NCI-H2107 (cell line): ENCODE measurements at places on chromosomes 2 and 18.

- DNase-seq: no peak
Observed at GRCh38 chr2:173956454-173956853, 8.7 kb downstream of the SP3 start.

- no peak for DNase-seq
Observed at GRCh38 chr2:229688141-229688540, 26.2 kb downstream of the DNER start.

DNA sequence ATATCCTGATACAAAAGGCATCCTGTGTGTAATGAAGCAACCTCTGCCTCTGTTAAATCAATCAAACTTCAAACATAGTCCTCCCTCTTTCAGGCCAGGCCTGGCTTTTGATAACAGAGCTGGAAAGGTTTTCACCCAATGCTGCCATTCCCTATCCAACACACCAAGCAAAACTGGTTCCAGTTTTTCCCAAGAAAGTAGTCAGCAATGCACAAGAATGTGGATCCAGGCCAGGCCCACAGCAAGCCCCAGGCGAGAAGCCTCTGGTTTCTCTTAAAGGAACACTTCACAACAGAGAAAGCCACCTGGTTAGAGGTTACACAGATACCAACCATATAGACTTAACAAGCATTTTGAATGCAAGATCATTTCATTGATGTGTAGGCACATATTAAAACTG is 49.2 kb upstream of the CCDC150 start:
- DNase-seq: no peak

- DNase-seq: no peak
Observed at GRCh38 chr2:69601179-69601612, 42.3 kb downstream of the AAK1 start.

GRCh38 chr18:39455285-39455684 is 1889.7 kb upstream of the CELF4 start:
- no peak for DNase-seq

- DNase-seq: no peak
Observed at GRCh38 chr2:72603481-72603880, 222.4 kb downstream of the EXOC6B start.

DNA sequence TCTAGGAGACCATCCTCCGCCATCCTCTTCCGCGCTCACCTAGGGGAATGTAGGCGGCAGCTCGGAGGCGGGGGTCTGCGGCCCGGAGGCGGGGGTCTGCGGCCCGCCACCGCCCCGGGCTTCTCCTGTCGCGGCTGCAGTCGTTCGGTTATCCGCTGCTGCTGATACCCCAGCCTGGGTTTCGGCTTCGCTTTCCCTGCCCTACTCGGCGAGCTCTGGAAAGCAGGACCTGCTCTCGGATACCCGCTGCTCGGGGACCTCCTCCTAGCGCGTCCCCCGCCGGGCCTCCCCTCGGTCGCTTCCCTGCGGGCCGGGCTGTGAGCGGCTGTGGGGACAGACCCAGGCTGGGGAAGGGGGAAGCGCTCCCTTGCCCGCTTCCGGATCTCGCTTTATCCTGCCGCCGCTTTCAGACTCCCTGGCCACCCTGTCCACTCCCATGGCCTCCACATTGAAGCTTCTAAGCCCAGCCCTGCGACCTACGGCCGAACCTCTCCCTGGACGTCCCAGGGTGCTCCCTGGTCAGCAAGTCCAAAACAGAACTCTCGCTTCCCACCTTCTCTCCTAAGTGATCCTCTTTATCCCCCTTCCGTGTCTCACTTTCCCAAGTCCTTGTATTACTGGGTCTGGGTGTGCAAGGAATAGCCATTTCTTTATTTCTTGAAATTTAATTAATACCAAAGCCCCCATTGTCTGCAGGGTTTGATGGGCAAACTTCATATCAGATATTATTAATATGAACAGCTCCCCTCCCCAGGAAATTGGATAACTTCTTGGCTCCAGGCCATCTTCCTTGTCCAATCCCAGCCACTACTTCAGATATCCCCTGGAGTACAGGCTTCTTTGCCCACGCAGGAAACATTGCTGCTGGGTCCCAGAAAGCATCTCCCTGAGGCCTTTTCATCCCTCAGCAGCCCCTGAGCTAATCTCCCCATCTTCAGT is 769 bp downstream of the FKBP1B start:
- DNase-seq: no peak

DNA sequence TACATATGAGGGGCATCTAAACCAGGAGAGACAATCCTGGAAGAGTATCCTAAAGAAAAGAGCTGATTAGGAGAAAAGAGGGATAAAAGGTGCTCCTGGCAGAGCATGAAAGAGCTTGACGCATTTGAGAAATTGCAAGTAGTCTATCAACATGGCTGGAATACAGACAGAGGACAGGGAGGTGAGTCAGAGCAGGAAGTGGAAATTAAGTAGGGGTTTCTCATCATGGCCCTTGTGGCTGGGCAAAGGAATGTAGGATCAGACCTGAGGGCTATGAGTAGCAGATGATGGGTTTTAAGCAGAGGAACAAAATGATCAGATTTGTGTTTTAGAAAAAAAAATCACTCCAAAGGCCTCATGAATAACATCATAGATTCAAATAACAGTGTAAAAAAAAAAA is 49.2 kb upstream of the UGP2 start:
- DNase-seq: no peak

- DNase-seq: no peak
Observed at GRCh38 chr2:210207929-210208328, 17.3 kb downstream of the ACADL start.
